ENCODE measurements at places on chromosomes 1 and 21.

GRCh38 chr1:182641561-182641960 is 37.4 kb upstream of the RGS16 start:
- DNase-seq, result no peak

GRCh38 chr21:25171438-25171837 is 435.8 kb downstream of the MRPL39 start:
- DNase-seq, result no peak

DNA sequence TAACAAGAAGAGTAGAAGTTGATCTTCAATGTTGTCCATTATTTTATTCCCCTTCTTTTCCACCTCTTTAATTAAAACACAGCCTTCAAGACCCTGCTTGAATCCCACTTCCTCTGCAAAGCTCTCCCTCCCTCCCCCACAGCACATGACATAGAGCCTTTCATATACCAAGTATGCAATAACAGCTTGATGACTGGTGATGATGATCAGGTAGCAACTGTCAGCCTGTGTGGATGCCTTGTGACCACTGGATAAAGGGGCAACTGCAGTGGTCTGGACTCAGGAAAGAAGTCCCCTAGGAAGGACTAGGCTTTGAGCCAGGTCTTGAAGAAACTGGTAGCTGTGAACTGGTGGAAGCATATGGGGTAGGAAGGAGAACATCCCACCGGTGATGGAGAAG is 53.8 kb upstream of the PRDX6 start:
- no peak for DNase-seq

- DNase-seq, result no peak
These were observed 47.6 kb downstream of the SSBP3 start for GRCh38 chr1:54358503-54359168.

GRCh38 chr1:31372051-31372450 is 825 bp downstream of the FABP3 start:
- DNase-seq, result no peak

- DNase-seq, result no peak
These were observed 543.0 kb upstream of the DAB1 start for GRCh38 chr1:57966751-57967406.

Data from GM13976 (cell line).